ENCODE measurements at places on chromosomes 4 and X.

DNA sequence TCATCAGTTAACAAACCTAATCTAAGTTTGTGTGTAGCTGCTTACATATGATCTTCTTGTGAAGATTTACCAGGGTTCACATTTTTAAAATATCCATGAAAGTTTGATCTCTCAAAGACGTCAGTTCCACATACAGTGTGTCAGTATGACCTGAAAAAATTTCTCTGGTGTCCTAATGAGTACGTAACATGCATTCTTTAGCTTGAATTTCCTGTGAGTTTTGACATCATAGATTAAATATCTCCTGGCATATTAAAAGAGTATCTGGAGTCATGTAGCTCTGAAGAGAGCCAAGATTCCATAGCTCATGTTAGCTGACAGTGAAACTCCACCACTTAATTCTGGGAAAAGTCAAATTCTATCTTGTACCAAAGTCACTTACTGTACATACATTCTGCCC, 43.9 kb upstream of the PDLIM5 start:
- DNase-seq = no peak

GRCh38 chr4:122788935-122789334, 37.7 kb upstream of the FGF2 start:
- DNase-seq = no peak

DNA sequence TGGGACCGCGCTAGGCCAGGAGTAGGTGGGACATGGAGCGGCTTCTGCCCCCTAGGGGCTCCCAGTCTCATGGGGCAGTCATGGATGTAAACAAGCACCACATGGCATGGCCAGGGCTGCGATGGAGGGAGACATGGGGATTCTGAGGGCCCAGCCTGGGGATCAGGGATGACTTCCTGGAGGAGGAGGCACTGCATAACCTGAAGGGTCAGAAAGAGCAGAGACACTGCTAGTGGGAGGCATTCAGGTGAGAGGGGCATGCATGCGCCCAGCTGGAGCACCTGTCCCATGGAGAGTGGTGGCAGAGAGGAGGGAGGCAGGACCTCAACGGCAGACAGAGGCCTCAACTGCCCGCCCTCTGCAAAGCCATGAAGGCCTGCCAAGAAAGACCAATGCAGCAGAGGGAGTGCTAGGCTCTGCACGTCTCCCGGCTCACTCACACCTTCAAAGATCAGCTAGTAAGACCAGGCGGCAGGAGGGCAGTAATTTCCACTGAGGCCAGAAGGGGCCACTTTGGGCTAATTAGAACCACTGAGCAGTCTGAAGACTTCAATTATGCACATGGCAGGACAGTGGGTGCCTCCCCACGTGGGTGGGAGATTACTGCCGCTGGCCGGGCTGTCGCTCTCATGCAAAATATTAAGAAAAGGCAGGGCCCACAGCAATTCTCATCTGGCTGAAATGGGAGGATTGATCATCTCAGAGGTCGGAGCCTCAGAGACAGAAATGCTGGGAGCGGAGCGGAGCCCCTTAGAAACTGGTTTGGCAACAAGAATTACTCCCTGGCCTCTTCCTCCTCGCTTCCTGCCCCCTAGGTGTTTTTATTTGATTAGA, 69.6 kb downstream of the PPP2R2C start:
- no peak for DNase-seq

DNA sequence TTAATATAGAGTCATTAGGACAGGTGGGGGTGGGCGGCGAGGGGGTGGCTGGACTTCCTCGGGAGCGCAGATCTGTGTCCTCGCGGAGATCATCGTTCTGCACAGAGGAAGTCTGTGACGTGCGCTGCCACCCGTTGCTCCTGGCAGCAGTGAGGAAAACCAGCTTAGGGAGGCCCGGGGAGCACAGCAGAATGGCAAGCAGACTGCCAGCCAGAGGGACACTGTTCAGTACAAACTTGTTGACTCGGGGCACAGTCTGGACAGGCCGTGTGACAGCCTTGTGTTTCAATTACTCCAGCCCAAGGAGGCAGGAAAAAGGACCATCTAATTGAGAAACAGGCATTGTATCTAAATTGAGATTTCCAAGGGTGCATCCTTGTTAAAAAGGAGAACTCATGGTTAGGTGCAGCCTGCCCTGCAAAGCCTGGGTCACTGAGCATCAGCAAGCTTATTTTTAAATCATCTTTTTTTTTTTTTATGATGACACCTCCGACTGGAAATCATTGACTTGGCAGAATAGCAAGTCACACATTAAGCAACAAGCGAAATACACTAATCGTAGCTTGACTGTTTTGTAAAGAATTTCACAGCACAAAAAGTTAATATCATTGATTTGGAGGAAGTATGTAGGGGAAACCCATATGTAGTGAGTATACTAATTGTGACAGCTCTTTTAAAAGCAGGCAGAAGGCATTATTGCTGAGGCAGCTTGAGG, 512.0 kb upstream of the FAT1 start:
- no peak for DNase-seq

DNA sequence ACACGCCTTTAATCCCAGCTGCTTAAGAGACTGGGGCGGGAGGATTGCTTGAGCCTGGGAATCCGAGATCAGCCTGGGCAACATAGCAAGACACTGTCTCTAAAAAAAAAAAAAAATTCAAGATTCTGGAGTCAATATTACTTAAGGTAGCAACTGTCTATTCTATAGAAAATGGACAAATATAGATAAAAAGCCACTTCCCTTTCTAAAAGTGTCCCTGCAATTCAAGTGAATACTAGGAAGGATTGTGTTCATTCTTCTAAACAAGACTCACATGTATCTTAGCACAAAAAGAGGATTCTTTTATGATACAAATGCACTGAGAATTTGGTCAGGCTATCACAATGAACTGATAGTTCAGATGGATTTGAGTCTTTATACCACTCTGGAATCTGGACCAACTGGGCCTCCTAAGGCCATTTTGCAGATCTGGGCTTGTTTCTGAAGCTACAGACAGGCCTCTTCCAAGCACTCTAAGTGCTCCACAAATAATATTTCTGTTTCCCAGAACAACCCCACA, 7.0 kb downstream of the PKD2 start:
- DNase-seq = no peak

DNA sequence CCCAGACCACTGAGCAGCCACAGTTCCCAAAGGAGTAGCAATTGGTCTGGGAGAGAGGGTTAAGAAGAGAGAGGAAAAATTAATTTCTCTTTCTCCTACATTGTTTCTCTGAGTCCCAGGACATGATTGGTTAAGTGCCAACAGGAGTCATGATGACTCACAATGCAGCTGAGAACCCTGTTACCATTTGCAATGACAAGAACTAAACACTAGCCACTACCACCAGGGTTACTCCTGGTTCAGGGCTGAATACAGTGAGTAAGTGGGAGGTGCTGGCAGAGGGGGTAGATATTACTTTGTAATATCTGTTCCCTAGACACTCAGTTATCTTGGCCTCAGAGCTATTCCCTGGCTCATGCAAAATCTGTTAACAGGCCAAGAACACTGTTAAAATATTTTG, 18.0 kb downstream of the ETDC start:
- DNase-seq = no peak

- no peak for DNase-seq
Measured at GRCh38 chr4:173879509-173879908, 349.5 kb upstream of the HAND2 start.

- DNase-seq = no peak
Measured at GRCh38 chr4:115944146-115944905, 830.9 kb upstream of the NDST4 start.

- no peak for DNase-seq
Measured at GRCh38 chrX:148610328-148610698, 109.9 kb downstream of the AFF2 start.

- DNase-seq = no peak
Measured at GRCh38 chrX:276581-277201, 4.5 kb upstream of the PLCXD1 start.

- DNase-seq = no peak
Measured at GRCh38 chr4:178599521-178599920, 1157.3 kb upstream of the AGA start.

GRCh38 chr4:44583393-44583792, 68.0 kb downstream of the YIPF7 start:
- no peak for DNase-seq

Data from stimulated activated CD4-positive, alpha-beta T cell treated with anti-CD3 and anti-CD28 coated beads, Interleukin-12 subunit alpha, Interleukin-12 subunit beta, amount 100 ng/mL, for 48 hours (primary cell).